ENCODE measurements at places on chromosomes 2 and 18.

GRCh38 chr2:54665436-54665856 lies 58.0 kb upstream of the EML6 start:
- DNase-seq, result no peak

DNA sequence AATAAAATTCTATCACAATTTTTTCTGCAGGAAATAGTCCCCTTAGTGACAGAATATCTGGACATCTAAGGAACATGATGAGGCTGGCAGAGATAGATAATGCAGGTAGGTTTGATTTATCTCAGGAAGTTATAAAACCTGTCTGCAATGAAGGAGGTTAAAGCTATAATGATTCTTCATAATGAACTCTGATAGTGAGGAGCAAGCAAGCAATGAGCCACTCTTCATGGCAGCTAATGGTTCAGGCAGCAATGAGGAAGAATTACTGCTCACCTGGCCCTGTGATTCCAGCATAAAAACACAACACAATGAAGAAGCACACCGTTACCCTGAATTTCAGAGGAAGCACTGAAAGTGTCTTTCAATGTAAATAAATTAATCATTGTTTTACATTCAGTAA lies 599.6 kb upstream of the PKDCC start:
- no peak for DNase-seq

- DNase-seq, result no peak
Observed at GRCh38 chr2:39356922-39357639, 80.0 kb downstream of the MAP4K3 start.

DNA sequence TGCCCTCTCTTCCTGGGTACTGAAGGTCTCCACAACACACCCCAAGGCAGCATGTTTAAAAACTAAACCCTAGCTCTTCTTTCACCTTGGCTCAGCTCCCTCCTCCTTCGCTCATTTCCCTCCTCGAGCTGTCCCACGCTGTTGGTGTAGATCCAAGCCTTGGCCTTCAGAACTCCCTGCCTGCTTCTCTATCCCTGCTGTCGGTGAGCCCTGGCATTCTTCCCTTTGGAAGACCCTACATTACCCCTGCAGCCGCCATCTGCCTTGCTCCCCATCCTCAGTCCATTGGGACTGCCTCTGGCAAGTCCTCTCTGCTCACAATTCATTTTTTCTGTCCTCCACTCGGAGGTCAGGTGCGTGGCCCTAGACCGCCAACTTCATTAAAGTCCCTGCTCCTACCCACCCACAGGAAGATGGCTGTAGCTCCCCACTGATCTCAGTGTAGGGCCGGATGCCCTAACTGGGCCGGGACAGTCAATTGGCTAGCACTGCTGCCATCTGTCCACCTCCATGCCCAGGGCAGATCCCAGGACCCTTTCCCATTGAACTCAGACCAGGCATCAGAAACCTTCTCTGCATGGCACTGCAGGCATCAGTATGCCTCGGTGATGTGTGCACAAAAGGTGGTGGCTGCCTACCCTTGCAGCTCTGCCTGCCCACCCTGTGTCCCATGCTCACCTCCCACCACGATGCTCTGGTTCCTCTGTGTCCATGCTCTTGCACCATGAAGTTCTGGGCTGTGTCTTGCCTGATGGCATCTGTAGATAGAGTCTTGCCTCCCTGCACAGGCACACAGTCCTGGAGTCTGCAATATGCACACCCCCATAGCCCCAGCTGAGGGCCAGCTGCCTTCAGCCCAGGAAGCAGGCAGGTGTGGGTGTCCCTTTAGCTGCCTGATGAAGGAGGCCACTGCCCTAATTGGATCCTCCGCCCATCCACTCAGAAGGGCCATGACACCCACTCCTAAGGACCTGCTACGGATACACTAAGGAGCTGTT lies 5.7 kb downstream of the AMER3 start:
- DNase-seq, result no peak

- DNase-seq, result no peak
Observed at GRCh38 chr2:20501974-20502373, 55.1 kb downstream of the RHOB start.

GRCh38 chr2:233076749-233077148 lies 16.6 kb downstream of the INPP5D start:
- DNase-seq, result no peak

GRCh38 chr2:15253835-15254286 lies 307.3 kb downstream of the NBAS start:
- no peak for DNase-seq

DNA sequence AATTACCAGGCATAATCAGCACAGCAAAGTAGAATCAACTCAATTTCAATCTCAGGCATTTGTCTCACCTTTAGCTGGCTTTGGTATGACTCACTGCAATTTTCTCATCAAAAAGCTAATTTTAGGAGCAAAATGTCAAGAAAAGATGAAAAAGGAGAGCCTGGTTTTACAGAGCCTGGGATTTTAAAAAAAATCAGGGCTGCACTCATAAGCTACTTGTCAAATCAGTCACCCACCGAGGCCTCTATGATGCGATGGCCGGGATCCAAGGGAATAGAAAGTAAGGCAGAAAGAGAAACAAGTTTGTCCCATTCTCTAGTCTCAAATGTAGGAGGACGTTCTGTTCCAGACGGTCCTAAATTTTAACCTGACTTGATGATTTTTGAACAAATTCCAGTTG lies 170.9 kb downstream of the SOCS6 start:
- DNase-seq, result no peak

- no peak for DNase-seq
Observed at GRCh38 chr2:197258580-197258979, 52.0 kb downstream of the ANKRD44 start.

DNA sequence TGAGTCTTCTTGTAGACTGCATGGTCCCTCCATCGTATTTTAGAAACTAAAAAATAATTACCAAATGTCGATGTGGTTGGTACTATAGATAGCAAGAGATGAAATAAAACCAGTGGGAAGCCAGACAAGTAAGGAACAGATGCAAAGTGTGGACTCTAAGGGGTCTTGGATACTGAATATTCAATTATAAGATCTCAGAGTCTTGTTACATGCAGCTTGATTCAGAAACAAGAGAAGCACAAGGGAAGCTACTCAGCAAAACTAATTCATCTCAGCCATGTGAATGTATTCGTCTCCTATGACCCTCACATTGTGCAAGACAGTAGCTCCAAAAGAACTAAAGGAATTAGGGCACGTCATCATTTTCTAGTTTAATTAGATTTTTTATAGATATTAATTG lies 80.9 kb downstream of the CDH20 start:
- no peak for DNase-seq

GRCh38 chr18:47779381-47779780 lies 151.1 kb downstream of the SMAD2 start:
- DNase-seq, result no peak

- peak; percentile 85 for DNase-seq
Observed at GRCh38 chr2:60530660-60531281, 22.7 kb downstream of the BCL11A start.

DNA sequence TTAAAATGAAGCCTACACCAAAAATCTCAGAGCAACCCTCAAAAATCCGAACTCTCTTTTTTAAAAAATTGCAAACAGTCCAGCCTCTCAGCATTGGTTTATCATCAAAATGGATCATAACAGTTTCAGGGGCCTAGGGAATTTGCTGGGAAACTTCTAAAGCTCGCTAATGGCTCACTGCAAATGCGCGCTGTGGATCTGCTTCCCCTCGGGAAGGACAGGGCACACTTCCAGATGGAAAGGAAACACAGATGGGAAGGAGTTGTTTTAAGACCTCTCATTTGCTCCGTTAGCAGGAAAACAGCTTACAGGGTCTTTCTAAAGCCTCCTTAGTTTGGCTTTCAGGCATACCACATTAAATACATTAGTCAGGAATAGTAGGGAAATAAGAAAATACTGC lies 27.2 kb downstream of the FECH start:
- DNase-seq, result no peak

DNA sequence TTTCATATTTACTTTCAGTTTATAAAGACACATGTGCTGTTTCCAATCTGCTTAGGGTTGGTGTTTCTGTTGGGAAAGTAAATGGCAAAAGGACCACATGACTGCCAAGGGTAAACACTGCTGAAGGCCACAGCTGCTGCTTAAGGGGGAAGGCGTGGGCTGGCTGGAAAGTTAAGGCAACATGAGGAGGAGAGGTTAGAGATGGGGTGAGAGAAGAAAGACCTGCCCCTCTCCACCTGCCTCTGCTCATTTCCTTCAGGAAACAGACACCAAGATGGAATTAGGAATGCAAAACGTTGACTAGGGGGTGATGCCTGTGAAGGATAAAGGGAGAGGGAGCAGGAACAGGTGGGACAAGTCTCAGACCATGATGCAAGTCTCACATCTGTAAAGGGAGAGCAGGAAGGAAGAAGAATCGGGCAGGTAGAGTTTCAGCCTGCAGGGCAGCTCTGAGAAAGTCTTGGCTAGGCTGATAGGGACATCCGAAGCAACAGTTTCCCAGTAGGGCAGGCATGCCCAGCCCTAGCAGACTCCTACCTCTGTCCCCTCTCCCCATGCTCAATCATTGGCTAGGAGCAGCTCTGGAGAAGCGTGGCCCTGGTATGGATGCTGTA lies 86.0 kb downstream of the CDC42EP3 start:
- no peak for DNase-seq

DNA sequence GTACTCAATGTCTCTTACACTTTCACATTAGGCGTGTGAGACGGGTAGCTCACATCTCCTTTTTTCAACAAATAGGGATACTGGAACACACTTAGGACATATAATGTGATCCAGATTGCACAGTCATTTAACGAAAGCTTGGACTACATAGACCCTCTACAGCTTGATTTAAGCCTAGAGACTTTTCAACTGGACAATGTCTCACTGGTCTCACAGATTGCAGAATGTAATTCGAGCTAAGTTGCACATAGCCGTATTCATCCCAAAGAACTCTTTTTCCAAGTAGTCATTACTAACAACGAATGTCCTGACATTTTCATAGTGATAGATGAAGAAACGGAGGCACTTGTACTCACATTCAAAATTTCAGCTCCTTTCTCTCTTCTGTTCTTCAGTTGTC lies 612.1 kb downstream of the ZEB2 start:
- DNase-seq, result no peak

DNA sequence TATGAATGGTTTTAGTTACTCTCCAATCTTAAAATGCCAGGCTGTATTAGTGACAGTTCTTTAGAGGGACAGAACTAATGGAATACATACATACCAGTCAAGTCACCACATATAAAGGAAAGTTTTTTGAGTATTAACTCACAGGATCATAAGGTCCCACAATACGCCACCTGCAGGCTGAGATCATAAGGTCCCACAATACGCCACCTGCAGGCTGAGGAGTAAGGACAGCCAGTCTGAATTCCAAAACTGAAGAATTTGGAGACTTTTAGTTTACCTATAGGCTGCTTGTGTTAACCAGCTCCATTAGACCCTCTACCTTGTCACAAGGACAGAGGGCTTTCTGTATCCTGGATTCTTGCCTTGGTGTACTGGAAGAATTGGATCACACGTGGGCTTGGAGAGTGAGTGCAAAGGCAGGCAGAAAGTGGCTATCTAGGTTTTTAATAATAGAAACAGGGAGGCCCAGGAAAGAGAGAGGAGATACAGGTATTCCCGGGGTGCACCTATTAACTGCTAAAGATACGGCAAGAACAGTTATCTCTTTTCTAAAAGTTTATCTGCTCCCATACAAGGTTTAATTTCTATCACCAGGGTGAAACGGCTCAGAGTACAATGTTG lies 234.9 kb upstream of the CYRIA start:
- DNase-seq, result no peak

DNA sequence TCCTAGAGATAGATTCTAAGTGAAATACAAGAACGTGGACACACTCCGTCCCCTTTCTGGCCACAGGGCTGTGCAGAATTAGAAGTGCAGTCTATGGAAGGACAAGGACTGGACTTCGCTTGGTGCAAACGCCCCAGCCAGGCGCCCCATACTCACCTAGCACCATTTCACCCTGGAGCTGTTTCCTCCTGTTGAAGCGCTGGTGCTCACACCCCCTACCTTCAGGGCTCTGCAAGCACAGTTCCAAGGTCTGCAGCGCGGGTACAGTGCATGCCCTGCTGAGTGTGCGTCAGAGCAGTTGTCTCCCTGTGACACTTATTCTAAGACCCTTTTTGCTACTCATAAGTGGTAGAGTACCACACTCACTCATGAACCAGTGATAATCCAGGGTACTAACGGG lies 3.0 kb downstream of the HPCAL1 start:
- DNase-seq, result no peak

- DNase-seq, result no peak
Observed at GRCh38 chr2:61995065-61995464, 89.6 kb downstream of the COMMD1 start.

DNA sequence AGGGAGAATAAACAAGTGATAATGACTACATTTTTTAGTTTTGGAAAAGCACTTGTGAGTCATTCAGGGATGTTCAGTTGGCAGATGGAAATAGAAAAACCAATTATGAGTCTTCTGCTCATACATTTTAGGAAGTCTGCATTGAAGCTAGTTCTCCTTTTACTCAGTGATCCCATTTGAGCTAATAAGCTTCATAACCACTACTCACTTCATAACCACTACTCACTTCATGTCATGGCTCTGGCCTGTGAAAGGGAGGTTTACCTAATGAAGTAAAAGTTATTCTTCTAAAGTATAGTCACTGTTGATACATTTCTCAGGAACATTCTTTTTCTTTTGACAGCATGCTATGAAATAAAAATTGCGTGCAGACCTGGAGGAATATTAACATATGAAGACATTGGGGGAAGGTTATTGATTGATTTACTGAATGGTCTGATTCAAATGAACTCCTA lies 948.7 kb downstream of the TSN start:
- no peak for DNase-seq

DNA sequence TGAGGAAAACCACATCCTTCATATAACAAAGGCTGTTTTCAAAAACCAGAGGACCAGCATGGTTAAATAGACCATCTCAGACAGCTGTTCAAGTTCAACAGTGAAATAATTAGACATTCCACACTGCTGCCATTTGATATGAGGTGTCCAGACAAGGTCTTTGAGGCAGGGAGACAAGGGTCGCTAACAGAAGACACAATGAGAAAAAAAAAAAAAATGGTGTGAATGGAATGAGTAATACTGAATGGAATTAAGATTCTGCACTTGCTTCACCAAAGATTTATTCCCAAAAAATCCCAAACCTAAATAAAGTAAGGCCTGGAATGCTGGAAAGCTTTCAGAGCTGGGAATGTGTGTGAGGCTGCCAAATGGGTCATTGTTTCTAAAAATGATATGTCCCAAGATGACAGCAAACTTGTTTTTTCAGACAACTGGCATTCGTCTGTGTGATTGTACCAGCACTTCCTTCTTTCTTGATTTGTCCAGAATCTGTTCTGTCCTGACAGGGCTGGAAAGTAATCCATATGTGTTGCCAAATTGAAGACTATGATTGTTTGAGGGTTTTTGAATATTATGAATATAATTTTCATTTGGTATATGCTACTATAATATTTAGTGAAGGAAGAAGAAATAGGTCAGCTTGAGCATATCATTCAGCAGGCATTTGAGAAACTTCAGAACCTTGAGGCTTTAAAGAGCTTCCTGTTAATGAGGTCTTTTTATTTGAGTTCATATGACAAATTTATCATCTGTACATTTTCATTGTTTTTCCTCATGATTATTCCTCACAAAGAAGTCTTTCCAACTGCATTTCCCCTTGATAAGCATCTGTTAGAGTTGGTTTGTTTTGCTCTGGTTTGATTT lies 85.2 kb upstream of the ITGA4 start:
- no peak for DNase-seq
